ENCODE measurements at places on chromosomes 3 and 15. TPM values are rescaled to one million over a fixed set of nuclear protein-coding genes. Genes with fewer than 3 reads are reported as not detected.

Gene EHHADH
- 4.1 TPM for polyA plus RNA-seq

Gene GREM1
- 6.0 TPM for polyA plus RNA-seq

Gene MANF
- polyA plus RNA-seq, result 95.3 TPM

Gene UPK1B
- polyA plus RNA-seq, result 2.3 TPM

Gene TMEM266
- 13.3 TPM for polyA plus RNA-seq

Gene MINAR1
- polyA plus RNA-seq, result 19.3 TPM

Gene CYP8B1
- polyA plus RNA-seq, result 0.08 TPM

Gene EPB42
- polyA plus RNA-seq, result 1.2 TPM

Measured in spinal cord (tissue), 10 donors.